ENCODE measurements at places on chromosomes 2 and 18.

DNA sequence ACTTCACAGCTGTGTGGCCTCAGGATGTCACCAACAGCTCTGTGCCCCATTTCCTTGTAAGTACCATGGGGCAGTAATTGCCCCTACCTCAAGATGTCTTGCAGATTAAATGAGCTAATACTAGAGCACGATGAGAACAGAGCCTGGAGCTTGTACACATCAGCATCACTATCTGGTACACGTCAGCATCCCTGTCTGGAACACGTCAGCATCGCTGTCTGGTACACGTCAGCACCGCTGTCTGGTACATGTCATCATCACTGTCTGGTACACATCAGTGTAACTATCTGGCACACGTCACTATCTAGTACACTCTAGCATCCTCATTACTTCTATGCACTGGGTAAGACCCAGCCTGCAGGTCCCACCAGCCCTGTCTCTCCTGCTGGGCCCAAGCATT, 37.2 kb downstream of the AQP12A start:
- DNase-seq = no peak

- no peak for DNase-seq
These were observed 861.8 kb downstream of the TRIB2 start for GRCh38 chr2:13578547-13578946.

GRCh38 chr2:25749676-25750075, 76.3 kb upstream of the DTNB start:
- DNase-seq = no peak

DNA sequence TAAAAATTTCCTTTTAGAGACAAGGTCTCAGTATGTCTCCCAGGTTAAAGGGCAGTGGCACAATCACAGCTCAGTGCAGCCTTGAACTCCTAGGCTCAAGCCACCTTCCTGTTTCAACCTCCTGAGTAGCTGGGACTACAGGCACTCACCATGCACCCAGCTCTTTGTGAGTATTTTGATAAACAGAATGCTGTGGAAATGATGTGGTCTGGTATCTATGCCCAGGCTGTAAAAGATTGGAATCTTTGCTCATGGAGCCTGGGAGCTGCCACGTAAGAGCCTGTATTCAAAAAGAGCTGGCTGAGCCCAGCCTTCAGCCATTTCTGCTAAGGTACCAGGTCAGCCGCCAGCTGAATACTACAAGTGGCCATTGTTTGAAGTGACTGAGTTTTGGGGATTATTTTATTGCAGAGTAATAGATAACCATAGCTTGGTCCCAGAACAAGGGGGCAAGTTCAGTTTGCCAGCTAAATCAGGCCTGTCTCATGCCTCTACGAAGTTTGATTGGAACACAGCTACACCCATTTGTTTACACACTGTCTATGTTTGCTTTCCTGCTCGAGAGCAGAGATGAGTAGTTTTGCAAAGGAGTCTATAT, 21.3 kb upstream of the ARL5A start:
- no peak for DNase-seq

DNA sequence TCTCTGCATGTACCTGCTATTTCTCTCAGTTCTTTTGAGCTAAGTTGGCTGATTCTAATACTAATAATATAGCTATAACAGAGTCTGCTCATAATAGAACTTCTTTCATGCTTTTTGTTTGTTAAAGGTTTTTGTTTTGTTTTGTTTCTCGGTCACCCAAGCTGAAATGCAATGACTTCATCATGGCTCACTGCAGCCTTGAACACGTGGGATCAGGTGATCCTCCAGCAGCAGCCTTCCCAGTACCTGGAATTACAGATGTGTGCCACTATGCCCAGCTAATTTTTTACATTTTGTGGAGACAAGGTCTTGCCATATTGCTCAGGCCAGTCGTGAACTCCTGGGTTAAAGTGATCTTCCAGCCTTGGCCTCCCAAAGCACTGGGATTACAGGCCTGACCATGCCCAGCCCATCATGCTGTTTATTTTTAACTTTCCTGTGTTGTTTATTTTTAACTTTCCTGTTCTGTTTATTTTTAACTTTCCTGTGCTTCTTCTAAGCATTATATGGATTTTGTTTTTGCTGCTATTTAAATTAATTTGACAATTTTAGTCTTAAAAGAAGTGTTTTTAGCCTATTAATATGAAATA, 763.8 kb upstream of the CDH7 start:
- no peak for DNase-seq

GRCh38 chr2:71669628-71670429, 216.5 kb downstream of the DYSF start:
- peak; percentile 26 for DNase-seq

- DNase-seq = no peak
These were observed 301.0 kb downstream of the STK39 start for GRCh38 chr2:167946441-167946841.

- no peak for DNase-seq
These were observed 171.1 kb downstream of the FTCDNL1 start for GRCh38 chr2:199679883-199680282.

GRCh38 chr2:17056236-17056635, 390.6 kb upstream of the CYRIA start:
- no peak for DNase-seq

GRCh38 chr18:50707855-50708469, 111.9 kb downstream of the MRO start:
- DNase-seq = no peak

GRCh38 chr2:84421791-84422190, 37.3 kb downstream of the SUCLG1 start:
- no peak for DNase-seq

GRCh38 chr2:162267496-162267895, 24.3 kb upstream of the FAP start:
- no peak for DNase-seq

GRCh38 chr2:196295005-196295404, 123.6 kb upstream of the STK17B start:
- no peak for DNase-seq

DNA sequence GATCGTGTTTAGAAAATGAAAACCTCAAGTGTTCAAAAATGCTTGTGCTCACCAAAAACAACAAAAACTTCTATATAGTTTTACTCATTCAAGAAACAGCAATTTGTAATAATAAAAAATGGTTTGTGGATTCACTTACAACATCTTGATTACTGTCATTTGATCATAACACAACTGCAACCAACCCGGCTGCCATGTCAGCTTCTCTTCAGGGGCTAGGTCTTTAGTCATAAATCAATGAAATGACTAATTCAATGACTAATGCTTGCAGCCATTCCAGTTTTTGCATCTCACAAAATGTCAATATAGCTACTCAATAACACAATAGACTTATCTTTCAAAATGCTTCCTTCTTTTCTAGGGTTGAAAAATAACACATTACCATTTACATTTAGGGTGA, 128.0 kb downstream of the OLA1 start:
- DNase-seq = no peak

DNA sequence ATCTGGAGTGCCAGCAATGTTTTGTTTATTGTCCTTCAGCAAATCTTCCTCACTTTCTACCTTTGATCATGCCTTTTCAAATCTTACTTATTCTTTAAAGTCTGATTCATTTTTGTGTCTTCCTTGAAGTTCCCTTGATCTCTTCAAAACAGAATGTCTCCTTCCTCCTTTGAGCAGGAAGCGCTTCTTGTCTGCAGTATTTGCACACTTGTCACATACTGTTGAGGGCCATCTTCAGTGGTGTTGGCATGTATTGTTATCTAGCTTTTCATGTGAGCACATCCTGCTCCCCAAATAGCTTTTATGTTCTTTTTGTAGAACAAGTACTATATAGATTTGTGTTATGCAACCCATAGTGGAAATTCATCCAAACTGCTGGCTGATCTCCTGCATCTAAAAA, 5.9 kb upstream of the CERS6 start:
- DNase-seq = no peak

DNA sequence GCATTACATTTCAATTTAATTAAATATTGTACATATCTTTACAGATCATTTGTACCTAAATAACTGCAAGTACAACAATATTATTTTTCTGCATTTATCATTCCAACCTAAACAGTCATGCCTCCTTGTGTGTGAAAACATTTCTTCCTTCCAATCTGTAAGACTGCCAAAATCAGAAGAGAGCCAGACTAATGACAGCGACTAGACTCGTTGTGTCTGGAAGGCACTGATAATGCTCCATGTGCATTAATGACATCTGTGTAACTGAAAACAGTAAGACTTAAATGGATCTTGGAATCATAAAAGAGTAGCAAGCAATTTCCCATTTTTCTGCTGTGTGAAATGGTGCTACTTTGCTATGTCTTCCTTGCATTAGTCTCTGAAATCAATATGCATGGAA, 278.0 kb upstream of the DSEL start:
- DNase-seq = no peak

DNA sequence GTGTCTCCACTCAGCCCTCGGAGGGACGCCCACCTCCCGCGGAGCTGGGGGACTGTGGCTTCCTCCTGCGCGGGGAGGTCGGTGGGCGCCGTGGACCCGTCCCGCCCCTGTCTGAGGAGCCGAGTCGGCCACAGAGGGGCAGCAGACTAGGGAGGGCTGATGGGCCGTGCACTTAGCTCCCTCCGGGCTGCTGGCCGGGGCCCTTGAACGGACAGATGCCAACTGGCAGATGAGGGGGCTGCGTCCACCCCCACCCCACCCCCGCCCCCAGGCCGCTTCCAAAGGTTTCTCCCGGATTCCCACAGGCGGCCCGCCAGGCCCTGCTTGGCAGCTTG, 10.4 kb upstream of the UBE2F start:
- no peak for DNase-seq

GRCh38 chr2:164145093-164145987, 409.5 kb upstream of the FIGN start:
- DNase-seq = no peak

GRCh38 chr18:13232086-13232917, 13.7 kb downstream of the LDLRAD4 start:
- DNase-seq = peak; percentile 53

DNA sequence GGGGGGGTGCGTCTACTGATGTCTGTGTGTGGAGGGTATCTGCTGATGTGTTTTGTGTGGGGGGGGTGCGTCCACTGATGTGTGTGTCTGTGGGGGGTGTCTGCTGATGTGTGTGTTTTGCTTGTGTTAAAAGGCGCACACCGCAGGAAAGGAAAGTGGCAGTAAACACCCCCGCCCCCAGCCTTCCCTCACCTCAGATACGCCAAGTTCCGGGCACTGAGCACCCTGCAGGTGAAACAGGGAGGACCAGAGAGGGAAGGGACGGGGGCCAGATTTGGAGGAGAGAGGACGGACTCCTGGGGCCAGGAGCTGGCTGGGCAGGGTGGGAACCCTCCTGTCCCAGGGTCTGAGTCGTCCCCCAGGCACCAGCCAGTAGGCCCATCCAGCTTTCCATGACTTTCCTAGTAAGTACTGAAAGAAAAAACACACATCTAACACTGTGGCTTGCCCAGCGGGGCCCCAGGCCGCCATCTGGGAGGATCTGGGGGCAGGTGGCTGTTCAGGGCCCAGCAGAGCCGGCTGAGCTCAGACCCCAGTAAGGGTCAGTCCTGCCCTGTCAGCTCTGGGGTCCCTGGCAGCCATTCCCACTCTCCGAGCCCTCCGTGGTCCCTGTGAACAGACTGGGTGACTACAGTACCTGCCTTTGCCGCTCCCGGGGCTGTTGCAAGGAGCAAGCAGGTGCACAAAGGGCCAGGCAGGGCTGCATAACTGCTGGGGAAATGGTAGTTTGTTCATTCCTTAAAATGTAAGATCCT, 126.9 kb downstream of the NFATC1 start:
- DNase-seq = peak; percentile 79

- DNase-seq = peak; percentile 53
These were observed 103.3 kb upstream of the ID2 start for GRCh38 chr2:8578335-8579244.

DNA sequence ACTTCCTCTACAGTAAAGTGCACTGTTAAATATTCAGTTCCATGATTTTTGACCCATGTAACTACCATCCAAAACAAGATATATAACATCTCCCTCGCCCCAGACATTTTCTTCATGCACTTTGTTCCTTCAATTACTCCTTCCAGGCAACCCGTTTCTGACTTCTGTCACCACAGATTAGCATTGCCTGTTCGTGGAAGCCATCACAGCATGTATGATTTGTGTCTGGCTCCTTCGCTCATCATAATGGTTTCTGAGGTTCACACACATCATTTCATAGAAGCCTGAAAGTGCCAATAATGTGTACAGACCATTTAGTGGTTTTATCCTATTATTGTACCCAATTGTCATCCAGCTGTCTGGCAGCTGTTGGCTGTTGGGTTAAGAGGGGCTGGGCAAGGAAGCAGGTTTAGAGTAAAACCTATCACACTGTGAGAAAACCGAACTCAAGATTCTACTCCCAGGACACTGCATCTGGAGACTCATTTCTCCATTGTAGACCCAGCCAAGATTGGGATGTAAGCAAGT, 16.1 kb downstream of the ARHGAP28 start:
- DNase-seq = no peak

GRCh38 chr18:58117786-58118403, 73.9 kb downstream of the NEDD4L start:
- DNase-seq = no peak

GRCh38 chr2:149087751-149088150, 49.3 kb downstream of the LYPD6B start:
- no peak for DNase-seq

GRCh38 chr18:23528580-23529472, 25.5 kb downstream of the RMC1 start:
- DNase-seq = no peak

DNA sequence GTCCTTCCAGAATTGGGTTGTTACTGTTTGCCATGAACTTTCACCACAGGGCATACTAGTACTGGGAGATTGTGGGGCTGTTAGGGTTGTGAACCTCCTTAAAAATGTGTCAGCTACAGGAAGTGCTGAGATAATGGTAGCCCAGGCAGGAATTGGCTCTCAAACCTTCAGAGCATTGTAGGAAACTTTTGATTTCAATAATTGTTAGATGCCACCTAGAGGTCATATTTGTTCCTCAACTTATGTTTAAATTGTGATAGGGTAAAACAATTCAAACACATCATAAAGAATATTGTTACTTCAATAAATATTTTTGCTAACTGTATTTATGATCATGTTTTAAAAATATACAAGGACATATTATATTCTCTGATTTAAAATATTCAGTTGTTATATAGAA, 594.6 kb downstream of the ADCYAP1 start:
- DNase-seq = no peak

DNA sequence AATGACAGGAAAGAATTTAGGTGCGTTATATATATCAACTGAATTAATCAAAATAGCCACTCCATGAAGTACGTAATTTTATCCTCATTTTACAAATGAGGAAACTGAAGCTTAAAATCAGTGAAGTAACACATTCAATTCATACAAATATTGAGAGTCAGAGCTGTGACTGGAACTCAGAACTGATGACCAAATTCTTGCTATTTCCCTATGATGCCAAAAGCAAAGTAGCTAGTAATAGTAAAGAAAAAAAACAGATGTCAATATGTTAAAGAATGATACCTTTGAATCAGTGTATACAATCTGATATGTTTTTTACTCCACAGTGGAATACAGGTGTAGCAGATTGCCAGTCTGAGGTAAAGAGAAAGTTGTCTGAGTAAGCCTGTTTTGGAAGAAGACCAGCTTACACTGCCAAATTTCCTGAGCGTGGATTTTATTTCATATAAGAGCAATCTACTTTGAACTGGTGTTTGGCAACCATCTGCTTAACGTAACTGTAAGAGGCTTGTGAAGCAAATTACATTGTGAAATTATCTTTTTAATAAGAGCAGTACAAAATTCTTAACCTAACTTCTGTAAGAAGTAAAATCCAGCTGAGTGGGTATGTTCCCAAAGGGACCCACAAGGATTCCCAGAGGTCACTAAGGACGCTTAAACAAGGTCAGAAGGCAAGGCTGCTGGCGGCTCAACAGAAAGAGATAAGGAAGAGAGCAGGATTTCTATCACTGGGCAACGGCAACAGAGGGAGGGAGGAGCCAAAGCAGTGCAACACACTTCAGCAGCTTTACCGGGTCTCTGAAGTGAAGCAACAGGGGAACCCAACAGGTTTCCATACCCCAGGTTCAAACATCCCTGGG, 85.6 kb downstream of the IKZF2 start:
- DNase-seq = no peak

Measured in activated CD8-positive, alpha-beta memory T cell treated with anti-CD3 and anti-CD28 coated beads for 24 hours (primary cell).